ENCODE measurements at places on chromosomes 5 and 9. TPM values are rescaled to one million over a fixed set of nuclear protein-coding genes. Genes with fewer than 3 reads are reported as not detected.

The SERF1A gene
- total RNA-seq = 13.7 TPM

The CDH18 gene
- not detected for total RNA-seq

The GIN1 gene
- 7.5 TPM for total RNA-seq

The NIPSNAP3A gene
- total RNA-seq = 53.6 TPM

The RELL2 gene
- total RNA-seq = 4.6 TPM

The FOXI1 gene
- under 0.01 TPM for total RNA-seq

The TMCO6 gene
- total RNA-seq = 20.6 TPM

The CNTNAP3B gene
- 163 TPM for total RNA-seq

The DRD1 gene
- total RNA-seq = not detected

The PCDHB7 gene
- total RNA-seq = 0.57 TPM

The CCDC127 gene
- 3.6 TPM for total RNA-seq

The NDUFB6 gene
- 40.0 TPM for total RNA-seq

The PANK3 gene
- total RNA-seq = 63.5 TPM

The GFPT2 gene
- total RNA-seq = 0.98 TPM

The ASTN2 gene
- 2.0 TPM for total RNA-seq

The SLC34A1 gene
- total RNA-seq = not detected

The ZDHHC11B gene
- total RNA-seq = not detected

The GFRA3 gene
- total RNA-seq = 0.10 TPM

The CBY3 gene
- total RNA-seq = not detected

The TTC16 gene
- not detected for total RNA-seq

The GALT gene
- 40.2 TPM for total RNA-seq

The BRD3OS gene
- 19.9 TPM for total RNA-seq

The PRUNE2 gene
- total RNA-seq = 6.5 TPM

The MELK gene
- 12.1 TPM for total RNA-seq

The WNK2 gene
- total RNA-seq = not detected

The WNT8A gene
- under 0.01 TPM for total RNA-seq

The C1QTNF3 gene
- total RNA-seq = 2.1 TPM

The MLANA gene
- total RNA-seq = not detected

The TAF11L9 gene
- not detected for total RNA-seq

The DBH gene
- not detected for total RNA-seq

The CARTPT gene
- total RNA-seq = not detected

The HRCT1 gene
- 4.6 TPM for total RNA-seq

The RAB3C gene
- total RNA-seq = 4.9 TPM

The PCDHGA4 gene
- total RNA-seq = 6.3 TPM

The BRD9 gene
- 46.1 TPM for total RNA-seq

The SEPTIN8 gene
- total RNA-seq = 47.9 TPM

The RGMB gene
- total RNA-seq = 39.4 TPM

The PKD2L2 gene
- not detected for total RNA-seq

The ENTPD2 gene
- total RNA-seq = not detected

The GAPT gene
- not detected for total RNA-seq

The IFNA8 gene
- not detected for total RNA-seq

The ACTBL2 gene
- not detected for total RNA-seq

The FOXD4 gene
- 0.19 TPM for total RNA-seq

Measured in vein endothelial cell (primary cell).